Sciatic nerve (tissue), 2 donors: ENCODE measurements at places on chromosomes 12 and 14.
A peak's percentile ranks its signal among the peaks of the same experiment; 100 is the strongest.

- no peak for DNase-seq
These were observed 7.1 kb downstream of the TAPBPL start for GRCh38 chr12:6459004-6459337.

GRCh38 chr14:94139006-94139405, 9.6 kb upstream of the IFI27L2 start:
- no peak for DNase-seq

DNA sequence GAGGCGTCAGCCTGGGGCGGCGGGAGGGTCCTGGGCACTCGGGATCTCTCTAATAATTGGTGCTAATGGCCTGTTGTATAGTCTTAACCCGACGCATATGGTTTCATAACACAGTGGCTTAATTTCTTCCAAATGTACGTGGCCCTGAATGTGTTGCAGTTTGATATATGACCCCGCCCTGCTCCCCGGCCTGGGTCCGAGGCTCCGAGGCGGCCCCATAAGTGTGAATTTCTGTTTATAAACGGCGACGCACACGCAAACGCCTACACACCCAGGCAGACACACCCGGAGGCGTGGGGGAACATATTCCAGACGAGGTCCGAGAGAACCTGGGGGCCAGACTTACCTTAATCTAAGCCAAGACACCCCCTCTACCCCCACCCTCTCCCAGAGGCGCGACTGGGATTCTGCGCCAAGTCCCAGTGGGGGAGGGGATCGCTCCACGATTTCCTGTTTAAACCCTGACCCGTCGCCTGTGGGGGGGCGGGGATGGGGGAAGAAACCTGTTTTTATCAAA, 9.7 kb upstream of the HOXC6 start:
- peak; percentile 89 for DNase-seq

- DNase-seq: no peak
These were observed 104.4 kb upstream of the RFLNA start for GRCh38 chr12:124190312-124191023.

DNA sequence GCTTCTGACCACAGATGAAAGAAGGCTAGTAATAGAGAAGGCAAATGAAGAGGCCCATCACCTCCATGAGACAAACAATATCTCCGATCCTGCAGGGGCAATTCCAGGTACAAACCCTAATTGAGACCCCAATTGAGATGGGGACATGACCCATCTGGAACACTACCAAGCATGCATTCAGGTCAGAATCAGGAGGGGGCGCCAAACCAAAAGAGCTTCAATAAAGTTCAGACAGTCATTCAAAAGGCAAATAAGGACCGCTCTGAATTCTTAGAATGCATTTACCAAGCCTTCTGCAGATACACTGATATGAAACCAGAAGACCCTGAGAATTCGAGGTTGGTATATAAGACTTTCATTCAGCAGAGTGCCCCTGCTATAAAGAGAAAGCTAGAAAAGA, 10.2 kb upstream of the EDDM3B start:
- no peak for DNase-seq

GRCh38 chr14:47040550-47040949, 389.0 kb upstream of the RPL10L start:
- no peak for DNase-seq

DNA sequence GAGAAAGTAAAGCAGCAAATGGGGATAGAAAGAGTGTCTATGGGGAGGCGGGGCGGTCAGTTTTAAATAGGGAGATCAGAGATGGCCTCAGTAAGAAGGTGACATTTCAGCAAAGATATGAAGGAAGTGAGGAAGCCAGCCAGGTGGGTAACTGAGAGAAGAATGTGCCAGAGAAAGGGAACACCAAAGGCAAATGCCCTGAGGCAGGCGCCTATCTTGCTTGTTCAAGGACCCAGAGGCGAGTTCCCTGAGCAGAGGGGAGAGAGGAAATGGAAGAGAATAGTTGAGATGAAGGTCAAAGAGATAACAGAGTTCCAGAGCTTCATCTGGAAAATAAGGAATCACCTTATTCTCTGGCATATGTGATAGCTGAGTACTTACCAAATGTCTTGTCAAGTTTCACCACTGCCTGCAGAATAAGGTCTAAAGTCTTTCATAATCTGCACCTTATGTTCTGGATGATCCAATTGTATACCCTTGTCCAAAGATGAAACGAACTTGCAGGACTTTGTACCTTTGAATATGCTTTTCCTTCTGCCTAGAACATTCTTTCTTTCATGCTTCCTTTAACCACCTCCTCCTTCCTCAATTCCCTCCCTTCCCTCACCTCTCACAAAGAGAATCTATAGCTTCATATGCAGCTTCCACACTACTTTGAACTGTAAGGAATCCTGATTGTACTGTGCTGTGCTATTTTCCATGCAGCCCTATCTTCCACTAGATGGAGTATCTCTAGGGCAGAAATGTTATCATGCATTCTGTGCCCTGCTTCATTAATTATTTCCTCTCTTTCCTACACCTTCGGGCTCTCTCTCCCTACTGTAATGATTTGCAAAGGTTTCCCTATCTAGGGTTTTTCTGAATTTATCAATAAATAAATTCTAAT, 38.5 kb downstream of the GNPTAB start:
- no peak for DNase-seq

DNA sequence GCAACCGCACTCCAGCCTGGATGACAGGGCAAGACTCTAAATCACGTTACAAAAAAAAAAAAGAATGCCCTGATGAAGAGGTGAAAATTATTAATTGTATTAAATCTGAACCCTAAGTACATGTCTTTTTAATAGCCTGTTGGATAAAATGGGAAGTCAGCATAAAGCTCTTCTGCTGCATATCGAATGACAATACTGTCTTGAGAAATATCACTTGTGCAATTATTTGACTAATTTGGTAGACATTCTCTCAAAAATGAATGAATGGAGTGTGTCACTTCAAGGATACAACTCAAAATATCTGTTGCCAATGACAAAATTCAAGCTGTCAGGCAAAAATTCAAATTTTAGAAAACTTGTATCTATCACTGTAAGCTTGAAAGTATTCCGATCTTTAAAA, 38.9 kb downstream of the DNAI7 start:
- no peak for DNase-seq

DNA sequence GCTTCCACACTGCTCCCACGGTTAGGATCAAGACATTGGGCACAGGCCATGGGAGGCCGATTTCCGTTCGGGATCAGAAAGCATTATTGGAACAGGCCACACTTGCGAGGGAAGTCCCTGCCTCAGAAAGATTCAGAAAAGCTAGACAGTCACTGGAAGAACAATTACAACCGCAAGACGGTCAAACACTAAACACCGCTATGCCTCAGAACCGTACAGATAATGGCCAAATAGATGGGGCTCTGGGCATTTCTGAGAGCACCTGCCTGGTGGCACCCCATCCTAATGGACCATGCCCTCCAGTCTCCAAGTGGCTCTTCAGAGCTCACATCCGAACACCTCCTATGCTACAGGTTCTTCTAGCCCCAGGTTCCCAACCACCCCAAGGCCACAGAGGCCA, 42.0 kb downstream of the SSH1 start:
- DNase-seq: no peak

GRCh38 chr14:59310633-59311032, 122.2 kb downstream of the DAAM1 start:
- no peak for DNase-seq

- DNase-seq: no peak
These were observed 238.1 kb downstream of the APAF1 start for GRCh38 chr12:98883231-98883630.

GRCh38 chr12:131196220-131196619, 242.5 kb downstream of the ADGRD1 start:
- peak; percentile 31 for DNase-seq

GRCh38 chr14:90629471-90629870, 186.8 kb downstream of the TTC7B start:
- DNase-seq: no peak

- DNase-seq: no peak
These were observed 313.3 kb downstream of the DUSP6 start for GRCh38 chr12:89038831-89039512.
